ENCODE measurements at places on chromosomes 2 and 18.

- DNase-seq: no peak
These were observed 23.8 kb upstream of the TTC39C start for GRCh38 chr18:23990474-23991410.

DNA sequence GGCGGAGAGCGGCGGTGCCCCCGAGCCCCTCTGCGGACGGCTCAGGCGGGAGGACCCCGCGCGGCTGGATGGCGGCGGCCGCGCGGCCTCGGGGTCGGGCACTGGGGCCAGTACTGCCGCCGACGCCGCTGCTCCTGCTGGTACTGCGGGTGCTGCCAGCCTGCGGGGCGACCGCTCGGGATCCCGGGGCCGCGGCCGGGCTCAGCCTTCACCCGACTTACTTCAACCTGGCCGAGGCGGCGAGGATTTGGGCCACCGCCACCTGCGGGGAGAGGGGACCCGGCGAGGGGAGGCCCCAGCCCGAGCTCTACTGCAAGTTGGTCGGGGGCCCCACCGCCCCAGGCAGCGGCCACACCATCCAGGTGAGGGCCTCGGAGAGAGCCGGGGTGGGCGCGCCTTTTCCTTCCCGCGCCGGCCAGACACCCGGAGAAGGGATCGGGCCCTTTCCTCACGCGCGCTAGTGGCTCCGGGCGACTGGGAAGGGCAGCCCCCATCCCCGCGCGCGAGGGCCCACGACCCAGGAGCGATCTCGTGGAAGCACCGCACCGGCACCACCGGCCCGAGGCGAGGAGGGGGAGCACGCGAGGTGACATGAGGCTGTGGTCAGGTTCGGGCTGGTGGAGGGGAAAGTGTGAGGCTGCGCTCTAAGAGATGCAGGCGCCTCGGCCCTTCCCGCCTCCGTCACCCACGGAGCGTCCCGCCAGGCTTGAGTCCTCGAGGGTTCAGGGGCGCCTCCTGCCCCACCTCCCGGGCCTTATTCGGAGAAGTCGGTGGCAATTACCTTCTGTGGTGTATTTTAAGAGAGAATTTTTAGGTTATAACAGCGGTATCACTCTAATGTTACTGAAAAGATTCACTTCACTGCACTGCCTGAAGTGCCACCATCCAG, 607 bp downstream of the LAMA3 start:
- no peak for DNase-seq

- no peak for DNase-seq
These were observed 14.1 kb downstream of the ZFP36L2 start for GRCh38 chr2:43212216-43212835.

DNA sequence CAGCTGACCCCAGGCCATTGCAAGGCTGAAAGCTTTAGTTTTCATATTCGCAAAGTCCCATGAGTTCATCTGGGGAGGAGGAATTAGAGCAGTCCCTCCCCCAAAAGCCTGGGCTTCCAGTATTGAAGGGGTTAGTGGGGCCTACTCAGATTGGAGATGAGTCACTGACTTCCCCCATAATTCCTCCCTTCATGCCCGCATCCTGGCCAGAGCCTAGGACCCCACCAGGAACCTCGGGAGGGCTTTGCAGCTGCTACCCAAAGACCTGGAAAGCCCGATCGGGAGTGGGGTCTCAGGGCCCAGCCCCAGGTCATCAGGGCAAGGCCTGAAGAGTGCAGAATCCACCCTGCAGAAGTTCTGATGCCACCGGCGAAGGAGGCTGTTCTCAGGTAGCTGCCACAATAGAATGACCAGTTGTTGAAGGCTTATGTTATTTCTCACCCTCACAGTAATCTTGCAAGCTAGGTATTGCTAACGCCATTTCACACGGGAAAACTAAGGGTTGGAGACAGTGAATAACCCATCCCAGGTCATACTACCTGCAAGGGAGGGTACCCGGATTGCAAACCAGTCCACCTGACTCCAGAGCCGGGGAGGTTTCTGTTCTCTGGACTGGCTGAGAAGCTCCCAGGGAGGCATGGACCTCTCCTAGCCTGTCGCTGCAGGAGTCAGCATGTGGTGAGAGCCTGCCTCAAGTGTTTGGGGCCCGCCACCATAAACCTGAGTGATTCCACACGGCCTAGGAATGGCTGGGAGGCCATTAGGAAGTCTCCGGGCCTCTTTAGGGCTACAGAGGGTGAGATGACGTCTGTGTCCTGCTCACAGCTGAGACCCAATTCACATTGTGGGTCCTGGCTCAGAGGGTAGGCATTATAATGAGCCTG, 5.8 kb upstream of the ARID5A start:
- DNase-seq: no peak

GRCh38 chr2:64727843-64728463, 74.2 kb upstream of the SERTAD2 start:
- DNase-seq: no peak

- DNase-seq: no peak
These were observed 83.2 kb downstream of the THNSL2 start for GRCh38 chr2:88253375-88253774.

- peak; percentile 43 for DNase-seq
These were observed 119.0 kb upstream of the ZFP36L2 start for GRCh38 chr2:43345391-43345813.

DNA sequence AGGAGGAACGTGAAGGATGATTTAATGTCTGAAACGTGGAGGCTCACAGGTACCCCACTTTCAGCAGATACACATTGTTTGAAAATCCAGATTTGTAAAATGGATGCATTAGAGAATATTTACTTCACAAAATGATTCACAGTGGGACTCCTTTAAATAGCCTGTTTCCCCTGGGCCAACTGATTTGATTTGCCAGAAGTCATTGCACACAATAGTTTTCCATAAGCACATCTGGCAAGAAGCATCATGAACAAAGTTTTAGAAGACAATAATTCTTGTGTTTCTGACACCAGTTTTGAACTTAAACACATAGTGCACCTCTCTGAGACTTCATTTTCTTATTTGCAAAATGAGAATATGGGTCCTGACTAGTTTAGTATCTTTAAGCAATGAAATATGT, 451.4 kb upstream of the SLC14A2 start:
- no peak for DNase-seq

GRCh38 chr2:239372835-239373234, 28.0 kb downstream of the HDAC4 start:
- DNase-seq: no peak

- no peak for DNase-seq
These were observed 70.2 kb downstream of the TMEFF2 start for GRCh38 chr2:192124571-192124970.

GRCh38 chr18:34985963-34986362, 55.2 kb upstream of the MAPRE2 start:
- no peak for DNase-seq

DNA sequence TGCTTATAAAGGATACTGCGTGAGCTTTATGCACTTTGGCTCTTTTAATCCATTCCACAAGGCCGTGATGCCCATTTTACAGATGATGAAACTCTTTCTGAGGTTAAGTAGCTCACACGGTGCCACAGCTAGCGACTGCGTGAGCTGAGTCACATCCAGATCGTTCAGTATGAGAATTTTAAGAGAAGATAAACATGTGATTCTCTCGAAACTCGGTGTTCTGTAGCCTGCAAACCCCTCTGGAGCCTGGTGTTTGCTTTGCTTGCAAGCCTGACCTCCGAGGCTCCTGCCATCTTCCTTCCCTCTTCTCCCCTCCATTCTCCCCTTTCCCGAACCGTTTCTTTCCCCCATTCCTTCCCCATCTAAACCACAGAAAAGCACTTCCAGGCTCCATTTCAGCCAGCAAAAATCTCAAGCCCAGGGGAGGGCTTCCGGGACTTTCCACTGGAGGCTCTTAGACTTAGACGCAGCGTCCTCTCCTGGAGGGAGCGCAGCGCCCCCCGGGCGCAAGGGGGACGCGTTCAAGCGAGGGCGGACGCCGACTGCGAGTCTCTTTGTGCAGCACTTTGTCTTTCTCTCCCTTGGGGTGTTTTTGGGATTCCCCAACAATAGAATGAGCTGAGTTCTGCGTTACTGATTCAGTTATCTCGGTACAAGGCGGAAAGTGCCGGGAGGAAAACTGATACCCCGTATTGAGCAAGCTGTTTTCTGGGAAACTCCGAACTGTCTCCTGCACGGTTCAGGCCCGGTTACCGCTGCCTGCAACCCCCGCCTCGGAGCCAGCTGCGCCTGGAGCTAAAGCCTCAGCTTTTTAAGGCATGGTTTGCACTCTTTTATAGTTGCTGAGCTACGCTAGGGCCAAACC, 38.0 kb downstream of the CYP1B1 start:
- DNase-seq: peak; percentile 81

GRCh38 chr2:169225233-169225750, 137.0 kb downstream of the LRP2 start:
- DNase-seq: no peak

DNA sequence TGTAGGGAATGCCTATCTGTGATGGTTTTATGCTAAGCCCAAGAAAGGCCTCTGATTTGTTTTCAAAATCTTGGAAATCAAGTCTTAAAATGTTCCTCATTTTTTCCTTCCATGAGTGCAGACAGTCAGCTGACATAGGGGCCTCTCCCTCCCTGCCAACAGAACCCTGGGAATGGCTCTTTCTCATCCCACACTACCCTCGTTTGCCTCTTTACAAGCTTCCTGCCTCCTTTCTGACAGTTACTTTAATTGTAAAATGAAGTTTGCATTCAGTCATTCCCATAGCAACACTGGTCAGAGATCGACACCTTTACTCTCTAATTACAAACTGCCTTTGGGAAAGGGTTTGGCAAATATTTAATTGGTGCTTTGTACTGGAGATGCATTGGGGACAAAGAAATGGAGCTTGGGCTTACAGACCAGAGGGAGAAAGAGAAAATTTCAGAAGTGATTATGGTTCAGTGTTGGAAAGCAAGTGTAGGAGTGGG, 25.4 kb downstream of the KIF5C start:
- no peak for DNase-seq

DNA sequence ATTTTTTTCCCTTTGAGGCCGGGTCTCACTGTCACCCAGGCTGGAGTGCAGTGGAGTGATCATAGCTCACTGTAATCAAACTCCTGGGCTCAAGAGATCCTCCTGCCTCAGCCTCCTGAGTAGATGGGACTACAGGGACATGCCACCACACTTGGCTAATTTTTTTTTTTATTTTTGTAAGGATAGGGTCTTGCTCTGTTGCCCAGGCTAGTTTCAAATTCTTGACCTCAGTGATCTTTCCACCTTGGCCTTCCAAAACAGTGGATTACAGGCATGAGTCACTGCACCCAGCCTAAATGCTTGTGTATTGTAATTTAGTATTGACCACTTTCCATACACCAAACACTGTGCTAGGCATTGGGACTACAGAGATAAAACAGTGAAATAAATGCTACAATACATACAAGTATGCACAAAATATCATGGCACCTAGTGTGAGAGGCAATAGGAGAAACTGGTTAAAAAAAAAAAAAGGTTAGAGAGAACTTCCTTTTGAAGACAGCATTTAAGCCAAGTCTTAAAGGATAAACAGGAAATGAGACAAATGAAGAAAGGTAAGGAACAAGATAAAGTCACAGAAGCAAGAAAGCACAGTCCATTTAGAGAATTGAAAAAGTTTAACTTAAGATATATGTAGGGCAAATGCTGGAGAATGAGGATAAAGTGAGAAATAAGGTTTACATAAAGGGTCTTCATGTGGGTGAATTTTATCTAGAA, 113.4 kb downstream of the GORASP2 start:
- DNase-seq: no peak

DNA sequence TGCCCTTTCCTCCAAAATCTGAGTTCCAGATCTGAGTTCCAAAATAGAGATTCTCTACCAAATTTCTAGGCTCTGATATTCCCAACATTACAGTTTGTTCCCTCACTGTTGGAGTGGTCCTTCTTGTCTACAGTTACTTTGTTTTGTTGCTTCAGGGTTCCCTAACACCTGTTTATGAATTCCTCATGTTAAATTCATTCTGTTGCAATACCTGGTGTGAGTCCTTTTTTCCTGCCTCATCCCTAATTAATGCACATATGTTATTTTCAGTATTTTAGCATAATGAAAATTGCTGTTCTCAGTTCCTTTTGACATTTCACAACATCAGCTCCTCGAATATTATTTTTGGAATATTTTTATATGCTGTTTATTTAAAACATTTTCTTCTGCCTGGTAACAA, 16.2 kb downstream of the SERPINB13 start:
- no peak for DNase-seq

- peak; percentile 5 for DNase-seq
These were observed 14.1 kb downstream of the MEMO1 start for GRCh38 chr2:31996571-31997150.

GRCh38 chr2:13818002-13818401, 814.5 kb upstream of the LRATD1 start:
- no peak for DNase-seq

- DNase-seq: no peak
These were observed 55.9 kb downstream of the UNC50 start for GRCh38 chr2:98664323-98664722.

DNA sequence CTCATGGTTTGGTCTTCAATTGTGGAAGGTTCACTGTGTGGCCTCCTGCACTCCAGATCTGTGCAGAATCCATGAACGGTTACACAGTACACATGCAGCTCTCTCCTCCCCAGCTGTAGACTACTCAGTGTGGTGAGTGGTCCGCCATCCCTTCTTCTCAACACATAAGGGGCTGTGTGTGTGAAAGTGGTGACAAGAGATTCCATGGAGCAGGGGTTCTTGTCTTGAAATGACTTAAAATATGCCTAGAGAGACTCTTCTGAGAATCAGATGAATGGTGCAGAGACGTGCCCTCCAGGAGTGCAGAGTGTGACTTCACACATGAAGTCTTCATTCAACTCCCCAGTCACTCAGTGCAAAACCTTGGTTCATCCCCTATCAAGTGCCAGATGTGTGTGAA, 151.0 kb upstream of the COPS8 start:
- no peak for DNase-seq

- no peak for DNase-seq
These were observed 1.6 kb downstream of the DNAH7 start for GRCh38 chr2:196067088-196067382.

DNA sequence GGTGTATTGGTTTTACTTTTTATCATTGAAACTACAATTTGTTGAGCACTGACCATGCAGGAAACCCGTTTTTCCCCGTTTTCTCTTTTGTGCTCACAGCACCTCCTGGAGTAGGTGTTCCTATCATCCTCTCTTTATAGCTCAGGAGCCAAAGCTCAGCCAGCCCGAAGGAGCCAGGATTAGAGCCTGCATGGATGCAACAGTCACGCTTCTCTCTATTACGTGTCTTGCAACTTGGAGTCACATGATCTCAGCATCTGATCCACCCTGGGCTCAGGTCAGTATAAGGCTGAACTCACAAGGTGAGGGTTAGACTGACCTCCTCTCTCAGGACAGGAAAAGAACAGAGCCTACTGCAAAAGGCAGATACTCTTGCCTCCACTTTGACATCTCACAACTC, 150.5 kb downstream of the MBP start:
- DNase-seq: no peak

GRCh38 chr18:55356815-55357214, 231.2 kb downstream of the TCF4 start:
- DNase-seq: no peak

- DNase-seq: no peak
These were observed 352.4 kb downstream of the EIPR1 start for GRCh38 chr2:3025261-3025660.

DNA sequence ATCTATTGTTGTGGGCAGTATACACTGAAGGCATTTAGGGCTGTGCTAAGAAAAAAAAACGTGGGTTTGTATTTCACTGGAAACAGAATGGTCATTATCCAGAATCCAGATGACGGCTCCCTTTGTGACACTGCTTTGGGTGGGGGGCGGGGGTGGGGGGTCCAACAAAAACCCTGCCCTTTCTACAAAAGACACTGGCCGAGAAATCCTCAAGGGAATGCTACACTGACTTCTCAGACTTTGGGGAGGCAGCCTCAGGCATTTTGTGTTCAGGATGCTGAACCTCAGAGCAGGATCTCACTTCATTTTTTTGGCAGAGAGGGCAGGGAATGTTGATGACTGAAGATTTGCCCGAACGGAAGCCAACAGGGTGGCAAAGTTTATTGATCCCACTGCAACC, 417.1 kb downstream of the HRH4 start:
- no peak for DNase-seq

Measured in cardiac fibroblast (primary cell).